ENCODE measurements at places on chromosomes 11 and 22. TPM values are rescaled to one million over a fixed set of nuclear protein-coding genes. Genes with fewer than 3 reads are reported as not detected.

- H3K27ac ChIP-seq: no peak overlapping the region
- no peaks in the 10 kb centered on the region for H3K4me1 ChIP-seq
- no peak for DNase-seq
Measured at GRCh38 chr11:104704146-104704830, 194.0 kb downstream of the CASP12 start.

DNA sequence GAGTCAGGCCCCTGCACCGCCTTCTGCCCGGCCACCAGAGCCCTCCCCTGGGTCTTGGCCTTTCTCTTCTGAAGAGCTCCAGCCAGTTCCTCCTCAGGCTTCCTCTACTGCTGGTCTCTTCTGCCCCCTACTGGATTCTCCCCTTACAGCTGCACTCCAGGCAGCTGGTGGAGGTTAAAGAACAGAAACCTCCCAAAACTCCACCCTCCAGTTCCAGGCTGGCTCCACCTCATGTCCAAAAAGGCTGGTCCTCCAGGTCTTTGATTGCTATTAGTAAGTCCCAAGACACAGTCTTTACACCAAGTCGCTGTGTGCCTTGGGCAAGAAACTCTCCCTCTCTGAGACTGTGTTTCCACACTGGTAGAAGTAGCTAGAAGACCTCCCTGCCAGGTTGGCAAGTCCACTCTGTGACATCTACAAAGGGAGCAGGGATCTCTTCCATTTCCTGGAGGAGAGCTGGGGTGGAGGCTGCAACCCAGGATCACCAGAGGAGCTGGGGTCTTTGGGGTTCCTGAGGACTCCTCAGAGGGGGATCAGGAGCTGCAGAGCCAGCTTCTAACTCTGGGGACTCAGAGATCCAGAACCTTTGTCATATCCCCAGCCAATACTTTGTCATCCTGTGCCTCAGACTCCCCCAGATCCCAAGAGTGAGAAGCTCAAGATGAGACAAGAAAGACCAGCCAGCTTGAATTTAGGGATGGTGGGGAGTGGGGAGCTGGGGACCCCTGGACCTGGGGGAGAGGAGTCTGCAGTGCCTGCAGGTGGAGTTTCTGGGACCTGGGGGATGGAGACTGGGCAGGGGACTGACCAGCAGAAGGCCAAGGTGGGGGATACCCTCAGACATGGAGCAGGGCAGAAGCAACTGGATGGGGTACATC is 3.4 kb upstream of the IGLL5 start:
- no peak overlapping the region for H3K4me3 ChIP-seq
- no peak overlapping the region for H3K27ac ChIP-seq
- H3K36me3 ChIP-seq: no peaks in the 10 kb centered on the region
- DNase-seq: peak; percentile 64
- no peaks in the 10 kb centered on the region for H3K27me3 ChIP-seq

GRCh38 chr11:64063777-64064176 is 28.0 kb downstream of the FLRT1 start:
- H3K4me3 ChIP-seq: no peak overlapping the region
- peaks cover 11% of the 10 kb centered on the region for H3K4me1 ChIP-seq
- DNase-seq: no peak
- H3K27ac ChIP-seq: no peak overlapping the region
- no peaks in the 10 kb centered on the region for H3K36me3 ChIP-seq

DNA sequence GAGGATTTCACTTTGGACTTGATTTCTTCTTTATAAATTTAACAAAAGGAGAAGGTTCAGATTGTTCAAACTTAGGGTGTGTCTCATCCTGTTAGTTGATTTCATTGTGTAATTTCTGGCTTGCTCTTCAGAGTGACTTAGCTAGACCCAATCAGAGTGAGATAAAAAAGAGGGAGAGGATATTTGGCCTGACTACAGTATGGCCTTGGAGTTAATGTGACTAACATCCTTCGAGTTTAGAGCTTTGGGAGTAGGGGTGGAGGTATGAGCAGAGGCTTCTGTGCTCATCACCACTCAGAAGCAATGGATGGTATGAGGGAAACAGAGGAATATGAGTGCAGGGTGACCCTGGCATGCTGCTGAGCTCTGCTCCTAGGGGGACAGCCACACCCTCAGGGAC is 114.2 kb downstream of the ME3 start:
- H3K4me3 ChIP-seq: no peak overlapping the region
- H3K4me1 ChIP-seq: no peaks in the 10 kb centered on the region
- no peak overlapping the region for H3K27ac ChIP-seq
- no peaks in the 10 kb centered on the region for H3K27me3 ChIP-seq
- no peaks in the 10 kb centered on the region for H3K36me3 ChIP-seq
- DNase-seq: no peak

- H3K36me3 ChIP-seq: no peaks in the 10 kb centered on the region
- no peak overlapping the region for H3K27ac ChIP-seq
- H3K4me3 ChIP-seq: no peak overlapping the region
- H3K27me3 ChIP-seq: no peaks in the 10 kb centered on the region
- H3K4me1 ChIP-seq: no peaks in the 10 kb centered on the region
- DNase-seq: no peak
Measured at GRCh38 chr11:126054408-126054807, 8.3 kb downstream of the CDON start.

DNA sequence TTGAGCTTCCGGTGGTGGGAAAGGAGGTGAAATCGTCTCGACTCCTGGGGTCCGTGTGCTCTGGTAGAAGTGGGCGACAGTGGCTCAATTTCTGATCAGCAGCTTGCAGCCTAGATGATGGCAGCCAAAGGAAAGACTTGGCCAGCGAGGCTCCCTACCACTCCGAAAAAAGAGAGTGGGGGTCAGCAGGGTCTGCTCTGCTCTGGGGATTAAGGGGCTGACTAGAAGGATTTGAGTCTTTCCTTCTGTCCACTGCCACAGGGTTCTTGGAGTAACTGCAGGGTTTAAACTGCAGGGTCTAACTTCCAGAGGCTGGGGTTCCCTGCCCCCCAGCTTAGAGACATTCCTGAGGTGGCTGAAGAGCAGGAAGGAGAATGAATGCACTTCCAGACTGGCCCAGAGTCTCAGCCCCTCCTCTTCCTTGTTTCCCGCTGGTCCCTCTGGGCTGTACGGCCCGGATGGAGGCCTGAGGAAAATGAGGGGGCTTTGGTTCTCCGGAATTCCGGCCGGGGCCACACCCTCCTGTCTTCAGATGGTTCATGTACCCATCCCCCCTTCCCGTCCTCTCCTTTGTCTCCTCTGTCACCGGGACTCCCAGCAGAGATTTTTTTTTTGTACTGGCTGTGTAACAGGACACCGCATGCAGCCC is 907 bp downstream of the SERPINH1 start:
- H3K27ac ChIP-seq: peak overlapping the region; percentile 94
- DNase-seq: peak; percentile 50
- no peaks in the 10 kb centered on the region for H3K27me3 ChIP-seq
- H3K4me3 ChIP-seq: peak overlapping the region; percentile 78
- peaks cover 50% of the 10 kb centered on the region for H3K4me1 ChIP-seq

DNA sequence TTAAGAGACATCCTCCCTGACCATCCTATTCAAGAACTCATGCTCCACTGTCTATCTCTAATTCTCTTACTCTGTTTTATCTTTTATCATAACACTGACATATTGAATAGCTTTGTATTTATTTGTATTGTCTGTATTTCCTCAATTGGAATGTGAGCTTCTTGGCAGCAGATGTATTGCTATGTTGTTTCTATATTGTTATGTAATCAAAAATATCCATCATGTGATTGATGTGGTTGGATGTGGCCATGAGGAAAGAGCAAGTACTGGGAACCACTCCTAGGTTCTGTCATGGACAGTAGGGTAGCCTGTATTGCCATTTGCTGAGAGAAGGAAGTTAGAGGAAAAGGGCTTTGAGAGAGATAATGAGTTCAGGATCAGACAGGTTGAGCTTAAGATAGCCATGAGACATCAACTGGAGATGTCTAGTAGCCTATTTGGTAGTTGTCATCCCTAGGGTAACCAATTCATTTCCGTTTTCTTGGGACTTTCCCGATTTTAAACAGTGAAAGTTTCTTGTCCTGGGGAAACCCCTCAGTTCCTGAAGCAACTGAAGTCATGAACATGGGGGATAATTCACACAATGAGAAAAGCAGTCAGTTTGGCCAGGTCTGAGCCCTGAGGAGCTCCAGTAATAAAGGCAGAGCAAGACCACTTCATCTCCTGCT is 404.5 kb downstream of the INSC start:
- no peak for DNase-seq
- no peak overlapping the region for H3K4me3 ChIP-seq
- no peaks in the 10 kb centered on the region for H3K27me3 ChIP-seq
- no peaks in the 10 kb centered on the region for H3K36me3 ChIP-seq
- H3K27ac ChIP-seq: no peak overlapping the region
- no peaks in the 10 kb centered on the region for H3K4me1 ChIP-seq

DNA sequence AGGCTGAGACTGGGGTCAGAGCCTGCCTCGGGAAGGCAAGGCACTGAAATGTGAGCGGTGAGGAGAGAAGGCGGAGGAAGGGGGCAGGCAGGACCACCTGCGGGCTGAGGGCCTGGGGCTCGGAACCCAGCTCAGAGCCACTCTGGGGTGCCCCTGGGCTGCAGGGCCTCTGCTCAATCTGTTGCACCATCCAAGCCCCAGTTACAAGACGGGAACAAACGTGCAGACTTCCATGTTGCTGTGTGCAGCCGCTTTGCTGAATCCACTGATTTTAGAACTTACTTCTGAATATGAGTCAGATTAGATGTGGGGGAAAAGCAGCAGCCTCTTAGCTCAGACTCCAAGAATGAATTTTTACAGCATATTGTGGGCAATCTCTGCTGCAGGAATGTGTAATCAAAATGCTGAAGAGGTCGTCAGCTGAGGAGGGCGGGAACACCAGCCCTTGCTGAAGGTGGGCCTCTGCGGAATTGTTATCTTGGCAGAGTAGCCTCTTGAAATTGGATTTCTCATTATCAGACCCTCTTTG is 21.6 kb downstream of the PARVG start:
- no peaks in the 10 kb centered on the region for H3K36me3 ChIP-seq
- H3K27me3 ChIP-seq: no peaks in the 10 kb centered on the region
- H3K4me1 ChIP-seq: peaks cover 17% of the 10 kb centered on the region
- DNase-seq: peak; percentile 60

GRCh38 chr22:49103314-49104059 is 724.2 kb downstream of the BRD1 start:
- H3K27me3 ChIP-seq: no peaks in the 10 kb centered on the region
- no peak overlapping the region for H3K4me3 ChIP-seq
- no peaks in the 10 kb centered on the region for H3K36me3 ChIP-seq
- H3K4me1 ChIP-seq: no peaks in the 10 kb centered on the region
- no peak for DNase-seq

DNA sequence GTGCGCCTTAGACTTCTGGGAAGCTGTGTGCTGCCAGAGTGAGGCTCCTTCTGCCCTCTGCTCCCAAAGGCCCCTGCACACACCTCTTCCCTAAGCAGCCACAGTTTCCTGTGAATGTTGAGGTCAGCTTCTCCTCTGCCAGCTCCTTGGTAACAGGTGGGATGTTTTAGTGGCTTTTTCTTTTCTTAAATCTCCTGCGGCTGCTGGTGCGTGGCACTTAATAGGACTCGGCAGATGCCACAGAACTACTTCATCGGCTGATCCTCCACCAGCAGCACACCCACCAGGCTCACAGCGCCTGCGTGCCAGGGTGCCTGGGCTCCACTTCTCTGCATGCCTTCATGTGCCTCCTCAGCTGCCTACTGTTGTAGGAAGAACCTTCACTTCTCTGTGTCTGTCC is 87.8 kb downstream of the RCN1 start:
- no peak overlapping the region for H3K4me3 ChIP-seq
- H3K27ac ChIP-seq: no peak overlapping the region
- H3K27me3 ChIP-seq: 0 out of 2 replicates have a peak, but pooled peaks cover 6% of the 10 kb centered on the region
- no peaks in the 10 kb centered on the region for H3K36me3 ChIP-seq
- H3K4me1 ChIP-seq: no peaks in the 10 kb centered on the region
- no peak for DNase-seq

GRCh38 chr22:37681556-37682049 is 4.5 kb upstream of the NOL12 start:
- DNase-seq: peak; percentile 83
- peaks cover 43% of the 10 kb centered on the region for H3K36me3 ChIP-seq
- no peak overlapping the region for H3K27ac ChIP-seq
- no peaks in the 10 kb centered on the region for H3K27me3 ChIP-seq

DNA sequence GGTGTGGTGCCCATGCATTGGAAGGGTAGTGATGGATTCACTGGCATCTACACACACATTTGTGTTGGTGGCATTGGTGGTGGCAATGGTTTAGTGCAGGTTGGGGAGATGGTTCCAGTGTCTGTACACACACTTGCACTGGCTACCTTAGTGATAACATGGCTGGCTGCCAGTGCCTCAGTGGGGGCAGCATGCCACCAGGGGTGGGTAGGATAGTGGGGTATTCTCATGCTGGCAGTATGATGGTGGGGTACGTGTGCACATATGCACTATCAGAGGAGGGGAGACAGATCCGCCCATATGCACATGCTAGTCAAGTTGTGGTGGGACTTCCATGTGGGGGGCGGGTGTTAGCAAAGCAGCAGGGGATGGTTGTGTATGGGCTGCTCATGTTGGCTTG is 7.1 kb upstream of the OR8K3 start:
- no peaks in the 10 kb centered on the region for H3K4me1 ChIP-seq
- DNase-seq: no peak
- no peaks in the 10 kb centered on the region for H3K27me3 ChIP-seq
- H3K36me3 ChIP-seq: no peaks in the 10 kb centered on the region

DNA sequence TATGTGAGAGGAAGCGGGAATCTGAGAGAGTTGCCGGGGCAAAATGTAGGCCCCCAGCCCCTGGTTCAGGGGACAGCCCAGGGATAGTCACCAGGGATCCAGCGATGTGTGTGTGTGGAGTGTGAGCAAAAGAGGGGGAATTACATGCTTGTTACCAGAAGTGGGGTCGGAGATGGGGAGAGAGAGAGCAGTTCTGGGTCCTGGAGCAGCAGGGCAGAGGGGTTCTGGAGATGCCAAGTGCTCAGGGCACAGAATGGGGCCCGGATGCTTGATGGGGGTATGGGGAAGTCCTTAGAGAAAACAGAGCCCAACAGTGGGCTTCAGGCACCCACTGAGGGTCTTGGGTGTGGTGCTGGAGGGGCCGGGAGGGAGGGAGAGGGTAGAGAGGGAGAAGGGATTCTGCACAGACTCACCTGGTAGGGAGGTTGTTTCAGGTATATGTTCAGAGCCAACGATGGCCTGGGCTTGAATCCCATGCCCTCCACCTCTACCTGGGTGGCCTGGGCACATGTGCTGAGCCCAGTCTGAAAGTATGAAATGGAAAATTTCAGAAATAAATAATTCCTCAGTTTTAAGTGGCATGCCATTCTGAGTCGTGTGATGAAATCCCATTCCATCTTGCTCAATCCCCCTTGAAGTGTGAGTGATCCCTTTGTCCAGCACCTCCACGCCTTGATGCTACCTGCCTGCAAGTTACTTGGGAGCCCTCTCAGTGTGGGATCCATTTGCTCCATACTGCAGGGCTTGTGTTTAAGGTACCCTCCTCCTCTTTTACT is 12.4 kb downstream of the SMIM38 start:
- H3K27ac ChIP-seq: no peak overlapping the region
- H3K4me3 ChIP-seq: no peak overlapping the region
- H3K4me1 ChIP-seq: peaks cover 31% of the 10 kb centered on the region
- H3K27me3 ChIP-seq: no peaks in the 10 kb centered on the region

The SLC15A3 gene
- total RNA-seq: 26.5 TPM

The SLC37A2 gene
- 0.31 TPM for total RNA-seq

All from SJSA1 (cell line).